ENCODE measurements at places on chromosomes 7 and 10.

- DNase-seq = no peak
Measured at GRCh38 chr7:18572885-18573284, 77.3 kb downstream of the HDAC9 start.

GRCh38 chr7:116138202-116138801 lies 72.0 kb upstream of the TES start:
- peak; percentile 21 for DNase-seq

DNA sequence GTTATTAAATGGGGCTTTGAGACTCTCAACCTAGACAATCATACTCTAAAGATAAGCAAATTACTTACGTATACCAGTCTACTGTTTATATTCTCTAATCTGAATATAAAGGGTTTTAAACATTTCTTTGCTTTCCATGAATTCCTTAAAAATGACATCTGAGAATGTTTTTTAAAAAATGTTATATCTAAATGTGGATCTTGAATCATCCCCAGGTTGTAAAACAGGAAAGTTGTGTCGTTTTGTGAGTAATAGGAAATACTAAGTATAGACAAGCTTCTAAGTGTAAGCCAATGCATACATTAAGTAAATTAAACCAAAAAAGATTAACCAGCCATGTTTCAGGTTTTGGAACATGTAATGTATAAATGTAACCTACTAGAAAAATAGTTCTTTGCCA lies 26.8 kb downstream of the ADD3 start:
- DNase-seq = no peak

- no peak for DNase-seq
Measured at GRCh38 chr10:110865186-110865808, 6.4 kb upstream of the PDCD4 start.

GRCh38 chr10:1605999-1606940 lies 131.1 kb downstream of the ADARB2 start:
- DNase-seq = no peak

DNA sequence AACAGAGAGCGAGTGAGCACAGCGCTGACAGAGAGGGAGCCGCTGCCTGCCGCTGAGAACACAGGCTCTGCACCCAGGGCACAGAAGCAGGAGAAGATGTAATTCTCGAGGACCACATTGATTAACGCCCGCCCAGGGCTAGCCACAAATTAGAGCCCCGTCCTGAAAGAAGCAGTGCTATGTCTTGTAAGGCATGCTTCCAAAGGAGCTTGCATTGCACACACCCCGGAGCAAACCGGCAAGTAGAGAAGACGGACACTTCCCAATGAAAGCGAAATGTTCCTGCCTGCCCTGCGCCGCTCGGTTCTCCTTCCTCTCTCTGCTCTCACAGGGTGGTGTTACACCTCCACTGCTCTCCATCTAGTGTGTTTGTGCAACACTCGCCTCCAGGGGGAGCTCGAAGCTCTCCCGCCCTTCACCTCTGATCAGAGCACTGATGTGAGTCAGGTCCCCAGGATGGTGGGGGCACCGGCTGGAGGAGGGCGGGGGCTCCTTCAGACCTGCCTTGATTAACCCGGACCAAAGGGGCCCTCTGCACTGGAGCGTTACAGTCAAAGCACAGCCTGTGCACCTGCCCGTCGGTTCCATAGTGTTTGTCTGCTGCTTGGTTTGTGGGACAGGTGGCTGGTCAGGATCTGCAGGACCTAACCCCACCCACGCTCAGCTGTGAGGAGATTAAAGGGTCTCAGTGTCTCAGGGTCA lies 316.5 kb downstream of the ADARB2 start:
- DNase-seq = no peak

DNA sequence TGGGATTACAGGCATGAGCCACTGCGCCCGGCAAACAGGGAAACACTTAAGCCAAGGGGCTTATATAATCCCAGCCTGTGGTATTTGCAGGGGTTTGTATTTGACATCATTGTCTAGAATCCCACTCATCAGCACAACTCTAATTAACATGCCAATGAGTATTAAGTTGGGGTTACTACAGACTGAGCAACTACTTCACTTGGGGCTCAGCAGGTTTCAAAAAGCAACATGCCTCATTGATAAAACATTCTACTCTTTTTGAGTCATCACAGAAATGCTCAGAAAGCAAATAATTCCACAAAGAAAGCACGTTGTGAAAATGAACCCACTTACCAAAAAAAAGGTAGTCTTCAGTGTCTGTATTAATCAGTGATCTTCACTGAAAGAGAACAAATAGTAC lies 236.9 kb upstream of the CELF2 start:
- DNase-seq = no peak

DNA sequence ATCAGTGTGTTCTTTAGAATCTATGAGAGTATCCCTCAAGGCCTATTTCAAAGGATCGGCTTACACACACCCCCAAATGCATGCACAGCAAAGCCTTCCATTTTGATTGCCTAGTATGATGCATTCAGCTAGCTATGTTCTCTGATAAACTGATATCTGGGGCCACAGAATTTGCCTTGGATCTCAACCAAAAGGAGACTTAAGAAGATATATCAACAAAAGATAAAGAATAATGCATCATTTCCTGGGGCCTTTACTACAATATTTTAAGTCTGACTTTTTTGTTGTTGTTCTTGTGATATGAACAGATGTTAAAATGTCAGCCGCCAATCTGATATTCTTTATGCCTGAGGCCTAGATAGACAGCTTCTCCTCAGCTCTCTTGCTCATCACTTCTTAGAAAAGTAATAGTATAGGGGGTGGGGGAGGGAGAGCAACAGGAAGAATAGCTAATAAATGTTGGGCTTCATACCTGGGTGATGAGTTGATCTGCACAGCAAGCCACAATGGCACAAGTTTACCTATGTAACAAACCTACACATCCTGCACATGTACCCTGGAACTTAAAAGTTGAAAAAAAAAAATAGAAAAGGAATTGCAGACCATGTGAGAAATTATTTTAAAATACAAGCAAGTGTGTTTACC lies 792.9 kb upstream of the GHITM start:
- DNase-seq = peak; percentile 85

GRCh38 chr10:95988702-95989101 lies 54.7 kb upstream of the CCNJ start:
- no peak for DNase-seq

GRCh38 chr7:102934701-102935100 lies 21.9 kb downstream of the LRRC17 start:
- DNase-seq = no peak

DNA sequence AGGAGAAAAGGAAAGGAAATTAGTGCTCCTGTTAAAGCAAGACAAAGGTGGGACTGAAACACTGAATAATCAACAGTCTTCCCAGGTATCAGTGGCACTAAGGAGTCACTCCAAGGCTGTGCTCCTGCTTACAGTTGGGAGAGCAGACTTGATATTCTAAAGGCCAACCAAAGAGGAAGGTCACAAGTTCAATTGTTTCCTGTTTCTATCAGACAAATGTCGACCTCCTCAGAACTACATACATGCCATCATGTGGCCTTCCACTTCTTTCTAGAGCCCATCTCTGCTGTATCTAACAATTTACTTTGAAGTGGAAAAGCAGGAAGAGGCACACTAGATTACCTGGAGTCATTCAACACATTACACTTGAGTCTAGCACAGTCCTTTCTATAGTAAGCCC lies 3.4 kb downstream of the ZNF239 start:
- no peak for DNase-seq

DNA sequence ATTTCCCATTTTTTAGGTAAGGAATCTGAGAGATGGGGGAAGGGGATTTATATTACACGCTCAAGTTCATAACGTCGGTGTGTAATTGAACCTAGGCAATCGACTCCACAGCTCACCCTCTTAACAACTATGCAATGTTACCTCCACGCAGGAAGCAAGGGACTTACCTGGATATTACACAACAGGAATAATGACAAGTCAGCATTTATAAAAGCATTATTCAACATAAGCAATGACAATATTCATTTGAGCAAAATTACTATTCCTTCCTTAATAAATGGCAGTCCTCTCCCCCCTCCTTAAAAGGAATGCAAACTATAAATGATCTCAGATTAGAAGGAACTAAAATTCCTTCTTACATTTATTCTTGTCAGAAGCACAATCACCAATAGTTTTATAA lies 104.0 kb downstream of the PCLO start:
- DNase-seq = no peak

DNA sequence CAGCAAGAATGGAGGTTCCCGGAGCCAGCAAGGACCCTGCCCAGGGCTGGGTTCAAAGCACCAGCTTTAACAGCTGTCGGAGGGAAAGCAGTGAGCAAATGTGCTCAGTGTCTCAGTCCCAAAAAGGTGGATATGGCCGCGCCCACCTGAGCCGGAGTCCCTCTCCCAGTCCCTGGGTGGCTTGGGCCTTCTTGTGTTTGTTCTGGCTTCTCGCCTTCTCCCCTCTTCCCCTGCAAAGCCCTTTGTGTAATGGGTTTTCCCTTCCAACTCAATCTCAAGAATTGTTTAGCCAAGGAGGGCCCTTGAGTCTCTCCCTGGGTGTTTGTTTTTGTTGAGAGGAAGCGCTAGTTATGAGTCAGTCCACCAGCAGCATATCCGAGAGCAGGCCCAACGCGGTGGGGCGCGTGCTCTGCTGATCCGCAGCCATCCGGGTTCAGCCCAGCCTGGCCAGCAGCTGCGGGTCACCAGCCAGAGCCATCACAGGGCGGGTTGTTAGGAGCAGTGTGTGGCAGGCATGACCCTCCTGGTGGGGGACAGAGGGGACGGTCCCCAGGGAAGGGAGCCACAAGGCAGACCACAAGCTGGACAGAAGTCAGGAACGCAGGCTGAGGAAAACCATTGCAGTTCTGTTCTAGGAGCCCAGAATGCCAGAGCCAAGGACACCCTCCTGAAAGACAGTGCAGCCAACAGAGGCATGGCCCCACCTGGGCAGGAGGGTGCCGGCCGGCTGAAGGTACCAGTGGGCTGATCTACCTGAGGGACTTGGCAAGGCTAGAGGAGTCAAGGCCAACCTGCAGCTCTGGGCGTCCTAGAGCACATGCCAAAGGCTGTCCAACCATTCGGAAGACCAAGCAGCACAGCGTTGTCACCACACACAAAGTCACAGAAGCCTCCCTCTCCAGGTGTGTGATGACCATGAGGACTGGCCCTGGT lies 21.3 kb downstream of the CALML3 start:
- no peak for DNase-seq

- DNase-seq = no peak
Measured at GRCh38 chr7:155610633-155611193, 33.7 kb upstream of the RBM33 start.

DNA sequence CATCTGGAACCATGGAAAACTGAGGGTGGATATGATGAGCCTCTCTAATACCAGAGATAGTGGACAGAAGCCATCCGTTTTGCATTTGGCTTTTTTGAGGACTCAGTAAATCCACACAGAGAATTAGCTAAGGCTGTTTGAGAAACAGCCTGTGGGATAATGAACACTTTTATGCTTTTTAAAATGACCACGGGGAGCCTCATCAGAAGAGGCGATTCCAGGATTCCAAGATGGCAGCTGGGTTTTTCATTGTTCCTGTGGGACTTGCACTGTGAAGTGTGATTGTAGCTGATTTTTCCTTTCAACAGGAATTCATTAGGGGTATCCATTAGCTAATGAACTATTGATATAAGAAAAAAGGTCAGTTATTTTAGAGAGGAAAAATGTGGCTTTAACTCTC lies 353.2 kb downstream of the AUTS2 start:
- DNase-seq = no peak

GRCh38 chr10:45373003-45373575 lies 927 bp upstream of the ALOX5 start:
- no peak for DNase-seq

GRCh38 chr10:63697956-63698786 lies 177.0 kb downstream of the REEP3 start:
- no peak for DNase-seq

- no peak for DNase-seq
Measured at GRCh38 chr7:2640846-2641316, 9.1 kb downstream of the TTYH3 start.

- DNase-seq = no peak
Measured at GRCh38 chr10:24272374-24272773, 63.4 kb downstream of the KIAA1217 start.
